ENCODE measurements at places on chromosomes 12 and 14.

DNA sequence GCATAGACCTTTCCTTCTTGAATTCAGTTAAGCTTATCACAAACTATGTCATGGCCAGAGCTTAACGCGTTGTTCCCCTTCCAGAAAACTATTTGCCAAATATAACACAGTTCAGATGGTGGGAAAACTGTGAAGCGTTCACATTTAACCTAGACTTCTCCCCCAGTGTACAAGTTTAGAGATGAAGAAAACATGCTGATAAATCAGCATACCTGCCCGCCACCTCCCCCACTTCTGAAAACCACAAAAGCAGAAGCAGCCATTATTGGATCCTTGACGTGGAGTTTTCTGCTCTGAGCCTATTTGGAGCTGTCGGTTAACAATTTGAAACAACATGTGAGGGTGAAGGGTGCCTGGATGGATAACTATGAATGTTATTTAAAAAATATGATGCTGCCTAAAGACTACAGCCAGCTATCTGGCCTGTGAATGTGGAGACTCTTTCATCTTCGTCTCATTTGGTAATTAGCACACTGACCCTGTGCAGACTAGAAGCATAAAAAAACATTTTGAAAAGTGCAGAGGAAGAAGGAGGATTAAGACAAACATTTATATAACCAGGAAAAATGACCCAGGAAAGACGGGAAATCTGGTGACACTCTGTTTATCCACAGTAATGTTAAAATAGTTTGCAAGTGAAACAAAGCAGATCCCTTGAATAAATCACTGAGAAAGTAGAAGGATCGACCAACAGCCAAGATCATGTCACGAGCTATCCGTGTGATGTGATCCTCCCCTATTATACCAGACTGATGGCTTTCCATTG is 408.2 kb downstream of the AEBP2 start:
- no peak for DNase-seq

GRCh38 chr12:127619869-127620734 is 646.9 kb upstream of the TMEM132C start:
- DNase-seq = no peak

- DNase-seq = no peak
These were observed 87.6 kb upstream of the HIF1A start for GRCh38 chr14:61607570-61608244.

DNA sequence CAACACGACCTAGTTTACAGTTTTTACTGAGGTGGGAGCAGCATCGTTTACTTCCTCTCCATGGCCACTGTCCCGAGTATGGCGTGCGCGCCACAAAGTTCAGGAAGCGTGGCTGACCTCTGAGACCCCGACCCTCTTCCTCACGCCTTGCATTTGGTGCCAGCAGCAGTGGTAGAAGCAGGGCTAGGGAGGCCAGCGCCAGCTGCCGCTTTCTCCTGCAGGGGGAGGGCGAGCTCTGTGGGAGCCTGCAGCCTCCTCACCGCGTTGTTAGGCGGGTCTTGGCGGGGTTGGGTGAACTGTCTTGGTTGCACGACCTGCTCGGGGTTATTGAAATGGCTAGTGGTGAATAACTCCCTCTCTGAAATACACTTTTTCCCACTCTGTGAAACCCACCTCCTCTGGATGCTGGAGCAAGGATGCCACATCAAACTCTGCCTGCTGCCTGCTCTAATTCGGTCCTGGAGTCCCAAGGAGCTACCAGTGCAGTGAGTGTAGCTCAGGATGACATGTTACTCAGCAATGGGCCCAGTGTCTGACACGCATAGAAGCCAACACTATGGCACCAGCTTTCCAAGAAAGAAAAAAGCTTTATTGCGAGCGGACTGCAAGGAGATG is 22.3 kb upstream of the TDRD9 start:
- no peak for DNase-seq
